Upper lobe of right lung (tissue), 1 donor: ENCODE measurements at places on chromosomes 7 and 10.
A peak's percentile ranks its signal among the peaks of the same experiment; 100 is the strongest.

DNA sequence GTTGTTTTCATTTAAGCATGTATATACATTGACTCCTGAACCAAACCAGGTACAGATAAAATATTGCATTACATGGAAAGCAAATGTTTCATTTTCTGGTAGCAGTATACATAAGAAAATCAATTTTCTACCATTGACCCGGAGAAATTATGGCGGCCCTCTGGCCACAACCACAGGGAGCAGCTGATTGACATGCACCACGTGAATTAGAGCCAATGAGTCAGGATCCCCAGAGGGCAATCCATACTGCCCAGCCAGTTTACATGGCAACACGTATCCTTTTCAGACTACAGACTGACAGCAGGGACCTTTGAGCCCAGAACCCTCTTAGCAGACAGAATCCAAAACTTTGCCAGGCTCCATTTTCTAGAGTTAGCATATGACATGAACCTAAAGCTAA, 272.2 kb upstream of the NEBL start:
- DNase-seq: no peak

DNA sequence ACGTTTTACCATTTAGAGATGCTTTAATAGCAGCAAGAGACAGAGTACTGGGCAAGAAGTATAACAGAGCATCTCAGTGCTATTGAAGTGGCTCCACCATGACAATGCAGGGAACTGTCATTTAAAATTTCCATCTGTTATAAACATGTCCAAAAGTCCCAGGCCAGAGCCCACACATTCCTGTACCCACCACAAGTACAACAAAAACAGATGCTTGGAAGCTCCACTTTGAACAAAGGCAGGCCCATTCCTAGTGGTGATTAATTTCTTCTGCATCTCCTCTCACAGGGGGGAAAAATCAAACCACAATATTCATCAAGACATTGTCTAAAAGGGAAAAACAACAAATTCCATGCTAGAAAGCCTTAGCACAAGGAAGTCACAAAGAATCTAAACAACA, 627.9 kb downstream of the PARD3 start:
- DNase-seq: no peak

GRCh38 chr10:73545357-73545756, 45.8 kb downstream of the USP54 start:
- no peak for DNase-seq

GRCh38 chr7:154869436-154869835, 133.5 kb downstream of the PAXIP1 start:
- peak; percentile 31 for DNase-seq

- no peak for DNase-seq
These were observed 697 bp upstream of the SNX13 start for GRCh38 chr7:17940951-17941431.

- no peak for DNase-seq
These were observed 2.2 kb downstream of the FSCN3 start for GRCh38 chr7:127595737-127596136.

GRCh38 chr7:105934572-105935185, 28.4 kb upstream of the CDHR3 start:
- DNase-seq: no peak

DNA sequence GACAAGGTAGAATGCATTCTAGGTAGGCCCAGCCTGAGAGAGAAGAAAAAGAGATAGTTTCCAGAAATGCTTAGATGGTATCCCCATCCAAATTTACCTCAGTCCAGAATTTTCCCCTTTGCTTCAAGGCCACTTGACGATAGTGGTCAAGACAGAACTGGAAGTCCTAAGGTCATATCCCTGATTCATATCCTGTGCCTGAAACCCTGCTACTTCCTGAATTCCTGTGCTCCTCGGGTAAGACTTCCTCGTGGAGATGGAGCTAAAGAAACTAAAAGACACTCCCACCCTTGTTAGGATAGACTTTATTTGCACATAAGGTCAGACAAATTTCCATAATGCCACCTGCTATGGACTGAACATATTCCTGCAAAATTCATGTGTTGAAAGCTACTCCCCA, 175.9 kb downstream of the EVX1 start:
- no peak for DNase-seq
